Jurkat, Clone E6-1 (cell line): ENCODE measurements at places on chromosomes 2 and 18.

GRCh38 chr2:208373460-208374089 lies 33.0 kb upstream of the PTH2R start:
- peak; percentile 34 for DNase-seq

- DNase-seq: no peak
These were observed 113.7 kb downstream of the QPCT start for GRCh38 chr2:37458133-37458532.

- DNase-seq: no peak
These were observed 96.4 kb upstream of the XPO1 start for GRCh38 chr2:61634512-61634911.

- no peak for DNase-seq
These were observed 166.5 kb upstream of the SPOPL start for GRCh38 chr2:138335036-138335435.

DNA sequence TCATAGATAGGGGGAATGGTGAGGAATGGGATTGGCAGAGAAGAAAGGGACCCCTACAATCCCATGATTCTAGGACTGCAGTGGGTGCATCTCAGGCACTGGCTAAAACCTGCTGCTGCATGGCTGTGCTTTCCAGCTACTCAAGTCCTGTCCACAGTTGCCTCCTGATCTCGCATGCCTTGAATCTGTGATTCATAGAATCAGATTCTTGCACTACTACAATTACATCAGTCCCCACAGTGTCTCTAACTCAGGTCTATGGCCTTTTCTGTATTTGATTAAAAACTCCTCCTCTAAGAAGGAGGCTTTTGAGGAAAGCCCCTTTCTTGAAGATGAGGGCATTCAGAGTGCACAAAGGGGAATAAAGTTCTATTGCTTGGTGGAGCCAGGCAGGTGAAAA lies 117.4 kb downstream of the LRATD1 start:
- DNase-seq: no peak

GRCh38 chr2:219159771-219160185 lies 837 bp downstream of the NHEJ1 start:
- DNase-seq: no peak

- DNase-seq: no peak
These were observed 9.9 kb upstream of the CNDP2 start for GRCh38 chr18:74486119-74486849.

GRCh38 chr18:73992242-73993022 lies 155.2 kb downstream of the FBXO15 start:
- no peak for DNase-seq

GRCh38 chr2:165193178-165193777 lies 10.6 kb downstream of the SCN3A start:
- no peak for DNase-seq

DNA sequence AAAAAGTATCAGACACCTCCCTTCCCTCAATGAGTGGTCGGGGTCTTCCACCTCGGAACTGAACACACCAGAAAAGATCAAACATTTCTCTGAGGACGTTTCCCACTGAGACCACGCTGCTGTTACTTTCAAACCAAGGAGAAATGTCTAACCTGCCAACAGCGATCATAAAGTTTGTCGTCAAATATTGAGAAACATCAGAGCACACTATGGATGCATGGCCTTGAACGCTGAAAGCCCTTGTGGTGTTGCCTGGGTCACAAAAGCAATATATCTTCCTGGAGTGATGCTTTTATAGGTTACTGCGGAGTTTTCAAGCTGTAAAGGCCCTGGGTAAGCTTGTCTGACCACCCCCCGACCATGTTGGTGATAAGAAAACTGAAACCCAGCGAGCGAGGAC lies 70.2 kb upstream of the ID2 start:
- no peak for DNase-seq

GRCh38 chr18:25047983-25048382 lies 304.0 kb downstream of the ZNF521 start:
- DNase-seq: no peak

DNA sequence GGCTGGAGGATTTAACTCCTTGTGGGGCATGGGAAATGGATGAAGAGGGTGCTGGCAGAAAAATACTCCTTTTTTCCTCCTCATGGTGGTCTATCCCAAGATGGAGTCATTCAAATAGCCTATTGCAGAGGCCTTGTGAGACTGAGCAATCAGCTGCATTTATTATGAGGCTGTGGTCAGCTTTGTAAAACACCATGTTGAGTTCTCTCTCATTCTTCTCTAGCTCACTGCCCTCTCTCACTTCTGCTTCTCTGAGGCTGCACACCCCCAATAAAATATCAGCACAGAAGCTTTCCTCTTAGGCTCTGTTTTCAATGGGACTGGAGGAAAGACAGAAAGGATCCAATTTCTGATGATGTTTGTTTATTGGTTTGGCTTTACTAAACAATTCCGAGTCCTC lies 467.1 kb downstream of the ADCYAP1 start:
- no peak for DNase-seq

- DNase-seq: no peak
These were observed 48.2 kb downstream of the AGAP1 start for GRCh38 chr2:235541838-235542549.

DNA sequence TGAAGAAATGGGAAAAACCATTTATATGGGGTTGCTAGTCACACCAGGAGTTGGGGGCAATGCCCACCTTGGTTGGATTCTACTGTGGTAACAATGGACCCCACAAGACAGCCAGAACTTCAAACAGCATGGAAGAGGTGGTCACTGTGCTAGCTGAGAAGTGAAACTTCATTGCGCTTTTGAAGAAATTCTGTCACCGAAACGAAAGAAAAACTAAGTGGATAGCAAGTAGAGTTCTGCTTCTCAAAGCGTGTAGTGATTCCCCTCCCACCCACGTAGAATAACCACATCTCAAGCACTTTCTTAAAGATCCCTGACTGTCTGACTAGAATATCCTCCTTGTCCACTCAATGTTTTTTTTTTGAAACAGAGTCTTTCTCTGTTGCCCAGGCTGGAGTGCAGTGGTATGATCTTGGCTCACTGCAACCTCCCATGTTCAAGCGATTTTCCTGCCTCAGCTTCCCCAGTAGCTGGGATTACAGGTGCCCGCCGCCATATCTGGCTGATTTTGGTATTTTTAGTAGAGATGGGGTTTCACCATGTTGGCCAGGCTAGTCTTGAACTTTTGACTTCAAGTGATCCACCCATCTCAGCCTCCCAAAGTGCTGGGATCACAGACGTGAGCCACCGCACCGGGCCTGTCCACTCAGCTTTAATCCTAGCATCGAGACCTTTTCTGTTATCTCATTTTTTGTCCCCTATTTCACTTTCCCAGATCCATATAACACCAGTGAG lies 30.1 kb upstream of the CCL20 start:
- DNase-seq: no peak

DNA sequence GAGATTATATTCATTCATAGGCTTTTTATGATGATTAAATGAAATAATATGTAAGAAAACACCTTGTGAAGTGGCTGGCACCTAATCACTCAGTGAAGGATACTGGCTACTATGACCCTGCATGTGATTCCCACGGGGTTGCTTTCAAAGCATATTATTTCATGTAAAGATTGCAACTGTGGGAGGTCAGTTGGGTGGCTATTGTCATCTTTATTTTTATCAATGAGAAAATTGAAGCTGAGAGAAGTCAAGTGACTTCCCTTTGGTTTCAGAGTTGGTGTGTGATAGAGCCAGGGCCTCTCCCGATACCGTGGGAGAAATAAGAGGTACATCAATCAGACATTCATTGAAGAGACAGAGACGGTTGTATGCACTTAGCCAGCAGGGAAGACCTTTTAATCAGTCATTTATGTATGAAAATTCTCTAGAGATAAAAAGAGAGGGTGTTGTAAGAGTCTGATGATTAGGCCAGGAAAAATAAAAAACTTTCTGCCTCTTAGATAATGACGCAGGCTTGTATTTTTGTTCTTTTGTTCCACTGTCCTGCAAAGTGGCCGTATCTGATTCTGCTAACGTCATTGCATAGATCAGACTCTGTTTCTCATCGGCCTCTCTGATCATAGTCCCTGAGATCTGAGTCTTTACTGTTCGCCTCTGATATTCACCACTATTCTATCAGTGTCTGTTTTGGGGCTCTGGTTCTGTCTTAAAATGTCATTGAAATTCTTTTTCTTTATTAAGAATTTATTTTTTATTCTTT lies 50.5 kb downstream of the QPCT start:
- DNase-seq: no peak

DNA sequence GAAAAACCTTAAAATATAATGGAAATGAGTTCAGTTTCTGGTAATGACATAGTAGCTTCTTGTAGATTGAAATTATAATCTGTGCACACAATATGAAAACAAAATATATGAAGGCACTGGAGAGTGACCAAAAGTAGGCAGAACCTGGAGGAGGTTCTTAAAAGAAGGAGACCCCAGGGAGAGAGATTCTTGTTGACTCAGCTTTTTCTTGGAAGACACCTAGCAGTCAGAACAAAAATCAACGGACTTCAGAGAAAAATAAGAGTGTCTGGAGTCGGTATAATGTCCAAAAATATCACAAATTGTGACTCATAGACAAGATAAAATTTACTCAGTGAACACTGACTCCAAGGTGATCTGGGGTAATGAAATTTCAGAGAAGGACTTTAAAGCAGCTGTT lies 286.5 kb downstream of the CCDC178 start:
- DNase-seq: no peak

GRCh38 chr18:61575419-61575818 lies 242.2 kb downstream of the CDH20 start:
- DNase-seq: no peak

GRCh38 chr2:138708682-138709241 lies 71.4 kb downstream of the NXPH2 start:
- no peak for DNase-seq

GRCh38 chr2:70188460-70188859 lies 2.4 kb downstream of the C2orf42 start:
- DNase-seq: no peak

- DNase-seq: peak; percentile 79
These were observed 32.8 kb downstream of the RFX8 start for GRCh38 chr2:101442042-101442666.

DNA sequence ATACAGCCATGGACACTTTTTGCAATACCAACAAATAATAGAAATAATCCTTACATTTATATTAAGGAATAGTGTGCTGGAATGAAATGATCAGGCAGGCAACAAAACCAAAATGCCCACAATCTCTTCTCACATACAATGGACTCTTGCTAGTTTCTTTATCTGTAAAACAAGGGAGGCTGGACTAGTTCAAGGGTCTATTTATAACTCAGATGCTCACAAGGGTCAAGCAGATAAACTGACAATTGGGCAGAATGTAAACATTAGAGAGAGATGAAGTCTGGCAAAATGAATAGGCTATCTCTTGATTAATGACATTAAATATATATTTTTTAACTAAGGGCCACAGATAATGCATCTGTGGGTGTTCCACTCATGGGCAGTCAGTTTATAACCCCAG lies 11.4 kb downstream of the PPIL3 start:
- no peak for DNase-seq

DNA sequence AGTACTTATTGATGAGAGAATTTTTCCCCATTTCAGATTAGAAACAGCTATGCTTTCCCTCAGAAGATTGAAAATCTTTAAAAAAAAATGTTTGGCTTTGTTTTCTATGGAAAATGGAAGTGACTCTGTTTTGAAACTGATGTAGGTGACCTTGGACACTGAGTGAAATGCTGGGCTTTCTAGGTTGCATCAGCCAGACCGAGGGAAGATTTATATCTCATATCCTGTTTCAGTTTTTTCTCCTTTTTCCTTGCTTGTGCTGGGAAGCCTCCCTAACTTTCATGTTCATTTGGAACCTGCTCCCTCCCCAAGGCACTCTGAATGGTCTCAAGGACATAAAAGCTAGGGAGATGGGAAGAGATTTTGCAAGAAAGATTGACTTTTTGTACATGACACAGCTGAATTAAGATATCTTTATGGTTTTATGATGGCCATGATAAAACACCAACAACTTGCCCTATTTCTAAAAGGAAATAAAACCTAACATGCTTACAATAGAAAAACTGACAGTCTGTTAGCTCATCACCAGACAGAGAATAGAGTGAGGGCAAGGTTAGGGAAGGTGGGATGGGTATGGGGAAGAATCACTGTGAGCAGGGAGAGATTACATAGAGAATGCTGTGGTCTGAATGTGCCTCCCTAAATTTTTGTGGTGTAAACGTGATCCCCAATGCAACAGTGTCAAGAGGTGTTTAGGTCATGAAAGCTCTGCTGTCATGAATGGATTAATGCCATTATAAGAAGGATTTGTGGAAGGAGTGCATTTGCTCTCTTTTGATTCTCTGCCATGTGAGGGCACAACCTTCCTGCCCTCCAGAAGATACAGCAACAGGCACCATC lies 249.7 kb downstream of the TPGS2 start:
- no peak for DNase-seq

GRCh38 chr2:25174192-25174861 lies 5.9 kb upstream of the POMC start:
- DNase-seq: no peak

DNA sequence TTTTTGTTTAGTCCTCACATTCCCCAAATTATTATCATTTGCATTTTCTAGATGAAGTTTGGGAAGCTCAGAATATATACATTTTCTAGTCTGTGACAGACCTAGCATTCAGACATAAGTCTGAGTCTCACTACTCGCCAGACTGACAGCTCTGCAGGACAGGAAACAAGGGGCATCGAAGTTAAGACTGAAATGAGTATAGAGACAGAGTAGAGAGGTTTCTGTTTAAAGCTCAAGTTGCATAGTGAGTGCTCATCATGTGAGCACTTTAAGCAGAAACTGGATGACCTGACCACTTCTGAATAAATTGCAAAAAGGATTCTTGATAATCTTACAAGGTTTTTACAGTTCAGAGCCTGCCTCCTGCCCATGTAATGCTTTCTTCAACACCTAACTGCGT lies 1.1 kb downstream of the HADHB start:
- DNase-seq: no peak

GRCh38 chr2:64036034-64036705 lies 16.9 kb upstream of the VPS54 start:
- DNase-seq: peak; percentile 81

- peak; percentile 5 for DNase-seq
These were observed 923 bp downstream of the AMER3 start for GRCh38 chr2:130756053-130756873.

GRCh38 chr2:168089200-168089599 lies 158.2 kb downstream of the STK39 start:
- DNase-seq: peak; percentile 9

GRCh38 chr2:30237239-30237965 lies 6.1 kb downstream of the LBH start:
- DNase-seq: no peak

- no peak for DNase-seq
These were observed 69.5 kb downstream of the GPD2 start for GRCh38 chr2:156505696-156506095.

GRCh38 chr2:19425419-19425818 lies 67.0 kb upstream of the OSR1 start:
- no peak for DNase-seq

- DNase-seq: no peak
These were observed 3.6 kb downstream of the RAX start for GRCh38 chr18:59269563-59270119.

GRCh38 chr2:236616031-236616430 lies 46.4 kb downstream of the ACKR3 start:
- DNase-seq: no peak

DNA sequence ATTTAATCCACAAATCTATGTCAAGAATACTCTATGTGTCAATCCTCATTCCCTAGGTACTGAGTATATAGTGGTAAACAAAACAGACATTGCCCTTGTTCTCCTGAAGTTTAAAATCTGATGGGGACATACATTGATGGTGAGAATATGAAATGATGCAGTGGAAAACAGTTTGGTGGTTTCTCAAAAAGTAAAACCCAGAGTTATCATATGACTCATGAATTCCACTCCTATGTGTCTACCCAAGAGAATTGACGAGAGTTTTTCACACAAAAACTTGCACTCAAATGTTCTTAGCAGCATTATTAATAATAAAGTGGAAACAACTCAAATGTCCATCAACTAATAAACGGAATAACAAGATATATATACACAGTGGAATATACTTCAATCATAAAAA lies 586.7 kb downstream of the CCDC85A start:
- no peak for DNase-seq
